CD4-positive, alpha-beta T cell (primary cell): ENCODE measurements at places on chromosomes 7 and 10.

DNA sequence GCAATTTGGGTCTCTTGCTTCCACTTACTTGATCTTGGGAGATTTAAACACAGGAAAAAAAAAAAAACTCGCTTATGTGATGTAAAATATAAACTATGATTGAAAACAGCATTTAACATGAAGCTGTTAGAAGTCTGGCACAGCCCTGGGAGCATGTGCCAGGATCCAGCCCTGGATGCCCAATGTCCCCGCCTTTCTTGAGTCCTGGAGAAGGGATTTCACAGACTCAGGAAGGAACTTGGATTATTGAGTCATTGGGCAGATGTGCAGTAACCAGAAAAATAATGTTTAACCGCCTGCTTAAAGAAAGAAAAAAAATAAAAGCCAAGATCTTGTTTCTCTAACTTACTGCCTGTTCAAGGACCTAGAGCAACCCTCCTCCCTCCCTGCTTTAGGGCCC, 3.7 kb upstream of the JCAD start:
- no peak for DNase-seq

DNA sequence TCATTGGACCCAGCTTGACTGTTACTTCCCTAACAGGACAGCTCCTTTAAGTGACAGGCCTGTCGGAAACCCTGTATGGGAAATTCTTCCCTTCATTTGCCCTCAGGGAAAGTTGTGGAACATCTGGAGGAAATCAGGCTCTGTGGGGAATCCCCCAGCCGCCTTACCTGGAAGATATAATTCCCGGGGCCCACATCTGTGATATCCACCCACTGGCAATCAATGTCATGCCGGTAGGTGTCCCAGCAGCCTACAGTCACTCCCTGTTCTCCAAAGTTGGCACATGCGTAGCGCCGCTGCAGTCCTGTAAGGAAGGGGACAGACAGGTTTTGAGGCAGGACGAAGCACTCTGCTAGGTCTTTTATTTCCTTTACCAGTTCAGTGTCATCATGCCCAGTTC, 16.6 kb downstream of the LOXL4 start:
- DNase-seq, result no peak

- DNase-seq, result no peak
Observed at GRCh38 chr10:130464426-130464825, 328.2 kb downstream of the GLRX3 start.

GRCh38 chr10:13139150-13139549, 22.2 kb upstream of the MCM10 start:
- no peak for DNase-seq

DNA sequence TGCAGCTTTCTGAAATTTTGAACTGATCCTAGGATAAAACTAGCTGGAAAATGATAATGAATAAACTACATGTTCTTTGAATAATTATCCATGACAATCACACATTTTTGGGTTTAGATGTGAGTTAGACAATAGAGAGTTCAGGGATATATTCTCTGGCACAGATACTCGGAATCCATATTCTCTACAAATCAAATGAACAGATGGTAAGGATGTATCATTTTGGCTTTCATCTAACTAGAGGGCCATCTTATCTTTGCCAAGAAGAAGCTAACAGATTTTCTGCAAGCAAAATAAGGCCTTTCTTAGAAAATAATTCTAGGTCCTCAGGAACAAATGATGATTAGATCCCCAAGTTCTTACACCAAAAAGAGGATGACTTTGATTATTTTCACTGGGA, 355.9 kb upstream of the C7orf33 start:
- DNase-seq, result no peak
